ENCODE measurements at places on chromosomes 4 and X.

DNA sequence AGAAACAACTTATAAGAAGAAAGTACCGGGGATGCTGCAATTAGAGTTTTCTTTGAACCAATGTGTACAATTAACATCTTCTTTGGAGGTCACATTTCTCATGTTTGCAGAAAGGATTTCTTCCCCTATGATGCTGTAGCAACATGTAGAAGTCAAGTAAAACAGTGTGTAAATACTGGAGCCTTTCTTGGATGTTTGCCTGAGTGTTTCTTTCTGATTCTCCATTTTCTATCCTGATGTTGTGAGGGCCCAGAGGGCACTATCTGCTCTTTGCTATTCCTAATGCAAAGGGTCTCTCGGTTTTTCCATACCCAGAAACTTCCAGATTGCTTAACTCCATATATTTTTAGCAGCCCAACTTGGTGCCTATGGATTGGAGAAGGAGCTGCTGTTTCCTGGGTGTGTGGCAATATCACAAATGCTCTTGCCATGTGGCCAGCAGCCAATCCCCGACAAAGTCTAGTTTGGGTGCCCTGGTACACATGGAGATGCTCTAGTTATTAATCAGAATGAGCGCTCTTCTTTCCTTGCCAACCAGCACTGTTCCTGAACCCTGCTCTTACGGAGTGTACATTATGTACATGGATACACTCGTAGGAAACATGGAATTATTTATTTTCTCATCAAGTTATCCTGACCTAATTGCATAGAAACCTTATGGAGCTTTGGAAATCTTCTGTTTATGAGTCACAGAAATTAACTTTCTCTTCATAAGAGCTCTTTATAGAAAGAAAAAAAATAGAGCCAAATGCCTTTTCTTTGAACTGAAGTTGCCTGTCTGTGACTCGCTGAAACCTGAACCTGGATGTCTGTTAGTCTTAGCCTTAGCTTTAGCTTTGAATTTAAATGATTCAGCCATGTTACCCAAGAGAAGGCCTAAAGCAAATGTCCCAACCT is 67.0 kb upstream of the GPC4 start:
- DNase-seq, result no peak

DNA sequence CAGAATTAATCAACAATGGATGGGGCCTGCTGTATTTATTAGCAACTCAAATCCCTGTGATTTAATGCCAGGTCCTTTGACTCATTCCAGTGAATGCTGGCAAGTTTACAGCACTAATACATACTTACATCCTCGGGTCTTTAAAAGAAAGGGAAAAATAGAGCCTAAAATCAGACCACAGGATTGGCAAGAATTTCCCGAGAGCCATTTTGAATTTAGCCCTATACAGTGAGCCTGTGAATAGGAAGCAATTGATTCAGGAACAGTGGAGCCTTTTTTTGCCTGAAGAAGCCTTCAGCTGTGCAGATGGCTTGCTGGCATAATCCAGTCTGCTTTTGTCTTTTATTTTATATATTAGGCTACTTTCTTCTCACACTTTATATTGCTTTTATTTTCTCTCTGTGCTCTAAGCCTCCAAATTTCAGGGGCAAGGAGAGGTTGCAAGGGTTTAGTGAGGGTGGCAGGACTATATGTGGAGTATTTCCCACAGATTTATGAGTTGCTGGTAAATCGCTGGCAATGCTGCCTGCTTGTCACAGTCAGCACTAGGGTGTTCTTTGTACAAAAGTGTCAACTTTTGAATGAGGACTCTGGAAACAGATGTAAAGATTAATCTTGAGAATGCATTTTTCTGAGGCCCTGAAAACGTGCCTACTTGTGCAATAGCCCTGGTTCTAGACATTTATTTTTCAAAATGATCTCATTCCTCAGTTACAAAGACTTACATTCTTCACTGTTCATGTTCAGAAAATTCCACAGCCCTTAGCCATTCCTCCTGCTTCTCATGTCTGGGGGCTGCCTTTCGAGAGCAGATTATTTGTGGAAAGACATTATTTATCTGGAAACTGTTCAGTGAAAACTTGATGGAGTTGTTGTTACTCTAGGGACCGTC is 303.5 kb downstream of the SPRY1 start:
- DNase-seq, result no peak

GRCh38 chr4:12118651-12119213 is 690.0 kb upstream of the HS3ST1 start:
- no peak for DNase-seq

GRCh38 chrX:155028129-155028528 is 1.5 kb downstream of the FUNDC2 start:
- DNase-seq, result no peak

- no peak for DNase-seq
Measured at GRCh38 chr4:17578482-17578891, 1.5 kb downstream of the LAP3 start.

DNA sequence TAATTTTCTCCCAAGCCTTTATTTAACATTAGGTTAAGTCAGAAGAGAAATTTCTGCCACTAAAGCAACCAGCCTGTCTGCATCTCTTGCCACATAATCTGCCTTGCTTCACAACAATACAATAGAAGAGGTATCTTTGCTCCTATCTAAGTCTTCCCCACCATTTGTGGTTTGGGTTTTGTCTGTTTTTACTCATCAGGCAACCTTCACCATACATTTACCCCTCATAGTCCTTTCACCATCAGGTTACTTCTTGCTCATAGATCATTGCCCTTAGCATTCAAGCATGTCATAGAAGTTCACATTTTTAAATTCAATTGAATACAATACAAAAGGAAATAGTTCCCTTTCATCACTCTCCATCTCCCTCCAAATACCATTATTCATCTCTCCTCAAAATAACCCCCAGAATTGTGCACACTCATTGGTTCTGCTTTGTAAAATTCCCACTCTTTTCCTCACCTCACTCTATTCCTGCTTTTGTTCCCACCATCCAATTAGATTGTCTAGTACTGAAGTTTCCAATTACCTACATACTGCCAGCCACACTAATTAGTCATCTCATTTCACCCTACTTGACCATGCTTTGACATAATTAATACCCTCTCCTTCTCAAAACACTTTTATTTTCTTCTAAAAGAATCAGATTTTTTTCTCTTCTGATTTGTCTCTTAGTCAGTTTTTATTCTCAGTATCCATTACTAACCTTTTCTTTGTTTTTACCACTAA is 1957.0 kb upstream of the AGA start:
- DNase-seq, result no peak

- DNase-seq, result no peak
Measured at GRCh38 chrX:87728459-87728858, 210.9 kb downstream of the KLHL4 start.

DNA sequence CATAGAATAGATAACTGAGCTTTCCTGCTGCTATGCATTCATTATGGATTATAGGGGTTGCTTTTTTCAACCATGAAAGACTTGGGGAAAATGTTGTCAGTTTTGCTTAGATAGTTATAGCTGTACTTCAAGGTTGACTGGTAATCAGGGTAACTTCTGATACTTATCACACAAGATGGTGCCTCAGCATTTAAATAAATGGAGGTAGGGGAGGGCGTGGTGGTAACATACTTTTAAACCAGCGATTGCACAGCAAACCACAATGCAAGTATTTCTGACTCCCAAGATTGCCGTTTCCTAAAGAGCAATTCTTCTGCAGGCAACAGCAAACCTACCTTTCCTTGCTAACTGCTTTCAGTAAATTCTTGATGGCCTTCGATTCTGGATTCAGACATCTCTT is 1.3 kb downstream of the CXCL10 start:
- no peak for DNase-seq

GRCh38 chr4:9970399-9971011 is 50.8 kb downstream of the SLC2A9 start:
- DNase-seq, result no peak

DNA sequence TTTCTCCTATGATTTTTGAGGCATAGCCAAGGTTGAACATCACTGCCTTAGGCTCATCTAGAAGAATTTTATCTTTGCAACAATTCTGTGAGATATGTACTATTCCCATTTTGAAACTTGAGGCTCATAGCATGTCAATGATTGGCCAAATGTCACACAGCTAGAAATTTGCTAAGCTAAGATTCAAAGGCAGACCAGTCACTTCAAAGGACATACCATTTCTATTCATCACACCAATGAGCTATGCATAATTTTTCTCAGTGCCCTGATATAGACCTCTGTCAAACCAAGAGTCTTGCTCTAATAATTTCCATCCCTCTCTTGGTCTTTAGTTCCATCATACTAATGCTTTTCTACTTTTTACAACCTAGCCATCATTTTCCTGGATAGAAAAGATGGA is 27.6 kb upstream of the SERTM2 start:
- DNase-seq, result no peak

DNA sequence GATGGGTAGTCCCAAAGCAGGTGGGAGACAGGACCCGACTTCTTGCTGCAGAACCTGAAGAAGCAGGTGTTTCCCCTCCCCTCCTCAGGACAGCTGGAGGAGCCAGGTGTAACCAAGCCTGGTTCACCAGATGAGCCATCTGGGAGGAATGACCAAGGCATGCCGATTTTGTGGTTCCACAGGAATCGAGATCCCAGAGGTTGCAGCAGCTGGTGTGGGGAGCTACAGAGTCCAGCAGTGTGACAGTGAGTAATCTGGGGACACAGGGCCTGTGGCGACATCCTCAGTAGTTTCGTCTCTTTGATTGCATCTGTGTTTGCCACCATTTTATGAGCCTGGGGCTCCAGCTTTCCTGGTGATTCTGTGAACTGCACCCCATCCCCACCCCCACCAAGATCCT is 2.6 kb upstream of the NDP start:
- DNase-seq, result no peak

- no peak for DNase-seq
Measured at GRCh38 chr4:85708468-85708867, 233.5 kb downstream of the ARHGAP24 start.

GRCh38 chrX:26019386-26019785 is 118.8 kb upstream of the MAGEB18 start:
- no peak for DNase-seq

DNA sequence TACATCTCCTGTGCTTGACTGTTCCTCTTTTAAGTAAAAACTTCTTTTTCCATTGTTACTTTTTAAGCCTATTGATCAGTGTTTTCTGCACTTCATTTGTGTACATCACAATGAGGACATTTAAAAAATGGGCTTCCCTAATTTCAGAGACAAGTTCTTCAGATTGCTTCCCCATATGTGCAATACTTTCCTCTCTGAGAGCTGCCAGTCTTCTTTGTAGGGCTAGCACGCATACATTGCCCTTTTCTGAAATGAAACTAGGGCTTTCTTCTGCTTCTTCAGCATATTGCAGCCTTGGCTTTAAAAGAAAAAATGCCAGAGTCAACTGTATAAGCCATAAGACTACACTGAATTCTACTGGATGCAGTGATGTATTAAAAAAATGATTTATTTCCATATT is 37.8 kb downstream of the FAT4 start:
- DNase-seq, result no peak

- DNase-seq, result no peak
Measured at GRCh38 chr4:73431813-73432168, 4.2 kb upstream of the AFP start.

- DNase-seq, result no peak
Measured at GRCh38 chr4:187179086-187180058, 455.7 kb upstream of the FAT1 start.

DNA sequence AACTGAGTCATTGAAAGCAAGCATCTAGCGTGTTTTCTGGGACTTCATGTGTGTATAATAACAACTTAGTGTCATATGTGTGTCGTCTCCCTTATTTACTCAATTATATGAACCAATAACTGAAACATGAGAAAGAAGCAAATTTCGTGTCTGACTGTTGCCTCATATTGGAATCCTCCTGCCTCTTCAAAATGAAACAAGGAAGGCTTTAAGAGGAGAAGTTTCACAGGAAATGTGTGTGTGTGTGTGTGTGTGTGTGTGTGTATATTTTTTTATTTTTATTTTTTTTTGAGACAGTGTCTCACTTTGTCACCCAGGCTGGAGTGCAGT is 145.8 kb upstream of the SFRP2 start:
- DNase-seq, result no peak

GRCh38 chrX:4925911-4926310 is 1212.5 kb upstream of the PRKX start:
- no peak for DNase-seq

GRCh38 chr4:156824451-156825060 is 147.0 kb downstream of the PDGFC start:
- DNase-seq, result no peak

DNA sequence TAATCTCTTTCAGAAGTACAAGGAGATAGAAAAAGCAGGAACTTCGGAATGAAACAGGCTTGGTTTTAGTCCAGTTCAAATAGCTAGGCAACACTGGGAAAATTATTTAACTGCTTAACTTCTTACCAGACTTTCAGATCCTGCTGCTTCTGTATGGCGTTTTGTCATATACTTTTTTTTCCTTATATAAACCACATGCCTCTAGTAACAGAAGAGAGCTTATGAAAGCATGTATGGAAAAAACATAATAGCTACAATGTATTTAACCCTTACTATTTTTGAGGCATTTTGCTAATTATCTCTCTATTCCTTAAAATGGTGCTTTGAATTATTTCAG is 439.6 kb downstream of the INPP4B start:
- no peak for DNase-seq

- DNase-seq, result no peak
Measured at GRCh38 chr4:4689694-4690440, 148.0 kb upstream of the STX18 start.

- DNase-seq, result no peak
Measured at GRCh38 chr4:118968005-118968404, 79.4 kb downstream of the SYNPO2 start.

- no peak for DNase-seq
Measured at GRCh38 chr4:140408974-140409373, 18.5 kb downstream of the CLGN start.

DNA sequence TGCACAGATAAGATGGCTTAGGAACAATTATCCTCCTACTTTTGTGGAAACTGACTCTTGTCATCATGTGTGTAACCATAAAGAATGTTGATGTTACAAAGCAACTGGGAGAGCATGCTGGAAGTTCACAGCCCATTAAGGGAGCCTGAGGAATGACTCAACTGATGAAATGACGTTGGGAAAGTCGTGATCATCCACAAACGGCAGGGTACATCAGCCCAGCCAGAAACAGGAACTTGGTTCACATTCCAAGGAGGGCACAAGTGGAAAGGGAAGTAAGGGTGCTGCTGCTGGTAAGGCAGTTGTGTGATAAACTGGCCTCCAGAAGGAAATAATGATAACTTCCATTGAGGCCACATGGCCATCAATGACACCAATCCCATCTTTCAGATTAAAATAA is 6.7 kb downstream of the TEC start:
- DNase-seq, result no peak

DNA sequence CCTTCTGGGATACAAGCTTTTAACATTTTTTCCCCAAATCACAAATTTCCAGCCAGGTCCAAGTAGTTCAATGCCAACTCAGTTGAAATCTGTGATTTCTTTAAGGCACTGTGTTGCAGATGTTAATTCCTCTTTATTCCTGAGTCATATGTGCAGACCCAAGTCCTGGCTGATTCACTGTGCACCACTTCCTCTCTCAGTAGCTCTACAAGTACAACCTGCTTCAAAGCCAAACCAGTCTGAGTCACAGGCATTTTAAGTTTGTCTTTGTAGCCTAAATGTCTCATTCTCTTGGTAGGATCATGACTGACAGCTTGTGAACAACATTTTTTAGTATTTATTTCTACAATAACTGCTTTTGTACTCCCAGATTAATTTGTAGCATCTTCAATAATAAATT is 165.6 kb upstream of the S100G start:
- DNase-seq, result no peak

- DNase-seq, result no peak
Measured at GRCh38 chr4:188658958-188659522, 519.8 kb downstream of the TRIML1 start.

GRCh38 chr4:151808542-151808941 is 47.7 kb upstream of the GATB start:
- no peak for DNase-seq

Measured in stimulated activated CD4-positive, alpha-beta T cell treated with anti-CD3 and anti-CD28 coated beads, TNF-alpha, amount 100 ng/mL, for 1 hour (primary cell).